Stimulated activated CD4-positive, alpha-beta T cell treated with anti-CD3 and anti-CD28 coated beads, Interleukin-1b, Interleukin-23, amount 100 ng/mL, for 4 hours (primary cell): ENCODE measurements at places on chromosomes 3 and 15.

DNA sequence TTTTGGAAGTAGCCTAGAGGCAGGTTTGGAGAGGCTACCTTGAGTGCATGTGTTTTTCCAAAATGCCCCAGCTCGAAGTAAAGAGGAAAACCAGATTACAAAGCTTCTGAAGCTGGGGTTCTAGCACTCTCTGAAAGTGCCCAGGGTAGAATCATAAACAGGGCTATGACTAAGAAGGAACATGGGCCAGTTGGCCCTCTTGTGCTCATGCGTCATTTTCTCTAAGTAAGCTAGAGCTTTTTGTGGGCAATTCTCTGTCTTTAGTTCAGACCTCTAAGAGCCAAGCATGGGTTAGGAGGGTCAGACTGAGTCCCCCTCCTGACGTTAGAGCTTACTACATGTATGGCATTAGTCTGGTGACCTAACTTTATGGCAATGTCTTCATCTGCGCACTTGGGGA lies 129.5 kb upstream of the UMPS start:
- DNase-seq, result no peak

GRCh38 chr3:42443819-42444436 lies 33.5 kb upstream of the LYZL4 start:
- DNase-seq, result peak; percentile 77

DNA sequence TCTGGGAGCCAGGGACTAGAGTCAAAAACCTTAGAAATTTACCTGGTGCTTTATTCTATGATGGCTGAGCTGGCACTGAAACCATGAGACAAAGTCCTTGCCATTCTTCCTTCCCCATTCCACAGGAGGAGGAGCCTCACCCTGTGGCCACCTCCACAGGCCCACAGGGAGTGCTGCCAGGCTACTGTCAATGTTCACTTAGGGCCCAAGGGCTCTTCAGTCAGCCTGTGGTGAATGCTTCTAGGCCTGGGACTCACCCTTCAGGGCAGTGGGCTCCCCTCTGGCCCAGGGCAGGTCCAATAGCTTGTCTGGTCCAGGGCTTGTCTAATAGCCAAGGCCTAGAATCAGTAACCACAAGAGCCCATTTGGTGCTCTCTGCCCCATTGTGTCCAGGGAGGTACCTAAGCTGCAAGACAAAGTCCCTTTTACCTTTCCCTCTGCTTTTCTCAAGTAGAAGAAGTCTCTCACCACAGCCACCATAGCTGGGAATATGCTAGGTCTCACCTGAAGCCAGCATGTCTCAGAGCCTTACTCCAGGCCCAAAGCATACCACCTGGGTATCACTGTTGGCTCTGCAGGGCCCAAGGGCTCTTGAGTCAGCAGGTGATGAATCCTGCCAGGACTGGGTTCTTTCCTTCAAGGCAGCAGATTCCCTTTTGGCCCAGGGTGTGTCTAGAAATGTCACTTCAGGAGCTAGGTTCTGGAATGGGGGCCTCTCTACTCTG lies 61.8 kb upstream of the CHRNB4 start:
- no peak for DNase-seq

DNA sequence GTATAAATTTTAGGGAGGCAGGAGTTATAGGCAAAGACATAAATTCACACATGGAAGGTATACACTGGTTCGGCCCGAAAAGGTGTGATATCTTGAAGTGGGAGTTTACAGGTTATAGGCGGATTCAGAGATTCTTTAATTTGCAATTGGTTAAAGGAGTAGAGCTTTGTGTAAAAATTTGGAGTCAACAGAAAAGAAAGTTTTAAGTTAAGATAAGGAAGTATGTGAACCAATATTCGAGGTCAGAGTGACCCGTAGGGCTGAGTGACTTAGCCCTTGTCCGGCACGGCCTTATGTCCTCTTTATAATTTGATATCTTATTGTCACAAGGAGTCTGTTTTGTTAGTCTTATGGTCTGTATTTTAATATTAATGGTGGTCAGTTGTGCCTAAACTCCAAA lies 10.6 kb upstream of the THSD4 start:
- no peak for DNase-seq

DNA sequence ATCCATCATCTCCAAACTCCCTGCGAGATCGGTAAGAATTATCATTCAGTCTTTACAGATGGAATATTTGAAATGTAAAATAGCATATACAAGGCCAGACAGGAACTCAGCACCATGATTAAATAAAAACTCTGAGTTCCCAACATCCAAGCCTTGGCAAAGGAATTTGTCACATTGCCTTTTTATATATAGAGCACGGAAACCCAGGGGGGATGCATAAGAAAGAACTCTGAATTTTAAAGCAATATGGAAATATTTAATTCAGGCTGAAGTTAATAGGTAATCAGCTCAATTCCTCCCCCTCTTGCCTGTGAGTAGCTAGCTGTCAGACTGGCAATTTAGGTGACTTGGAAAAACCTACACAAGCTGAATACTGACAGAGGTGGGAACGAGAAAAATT lies 217.9 kb upstream of the KCNMB2 start:
- DNase-seq, result no peak

DNA sequence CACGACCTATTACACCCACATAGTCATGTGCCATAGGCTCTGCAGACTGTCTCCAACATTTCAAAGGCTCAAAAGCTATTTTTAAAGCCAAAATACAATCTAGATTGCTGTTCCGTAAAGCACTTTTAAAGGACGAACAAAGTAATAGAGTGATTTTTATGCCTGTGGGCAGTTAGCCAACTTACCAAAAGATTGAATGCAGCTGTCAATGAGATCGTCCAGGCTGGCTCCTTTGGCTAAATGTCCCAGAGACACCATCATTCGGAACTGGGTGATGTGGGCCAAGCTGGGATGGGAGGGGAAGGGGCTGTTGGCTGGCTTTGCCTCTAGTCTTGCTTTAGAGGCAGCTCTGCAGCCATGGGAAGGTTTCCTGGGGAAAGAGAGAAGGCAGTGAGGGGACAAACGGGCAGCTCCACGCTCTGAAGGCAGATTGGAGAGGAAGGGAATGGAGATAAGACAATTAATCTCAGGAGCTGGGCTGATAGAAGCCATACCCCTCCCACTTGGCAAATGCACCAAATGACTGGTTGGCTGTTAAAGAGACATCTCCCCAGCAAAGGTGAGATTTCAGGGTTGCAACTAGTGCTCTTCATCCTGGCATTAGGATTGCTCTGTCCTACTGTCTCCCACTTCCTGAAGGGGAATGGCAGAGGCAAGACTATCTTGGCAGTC lies 4.8 kb downstream of the RASGRP1 start:
- DNase-seq, result no peak
